Activated T-helper 1 cell treated with anti-CD3 and anti-CD28 coated beads, Interleukin-12 subunit alpha, Interleukin-12 subunit beta, Interleukin-2, Interleukin-4 antibody, amounts not matched to agents 30 ng/mL and 10 ng/mL and 1 ng/mL, durations not matched to agents 14 hours and 24 hours and 36 hours (primary cell): ENCODE measurements at places on chromosomes 16 and 17. TPM values are rescaled to one million over a fixed set of nuclear protein-coding genes. Genes with fewer than 3 reads are reported as not detected.
A peak's percentile ranks its signal among the peaks of the same experiment; 100 is the strongest.

- H3K36me3 ChIP-seq: peaks cover 23% of the 10 kb centered on the region
- peaks cover 57% of the 10 kb centered on the region for H3K4me1 ChIP-seq
- H3K27ac ChIP-seq: peak overlapping the region; percentile 100
- H3K4me3 ChIP-seq: peak overlapping the region; percentile 92
- H3K27me3 ChIP-seq: no peaks in the 10 kb centered on the region
Measured at GRCh38 chr17:42386777-42387657, 1.2 kb downstream of the STAT3 start.

DNA sequence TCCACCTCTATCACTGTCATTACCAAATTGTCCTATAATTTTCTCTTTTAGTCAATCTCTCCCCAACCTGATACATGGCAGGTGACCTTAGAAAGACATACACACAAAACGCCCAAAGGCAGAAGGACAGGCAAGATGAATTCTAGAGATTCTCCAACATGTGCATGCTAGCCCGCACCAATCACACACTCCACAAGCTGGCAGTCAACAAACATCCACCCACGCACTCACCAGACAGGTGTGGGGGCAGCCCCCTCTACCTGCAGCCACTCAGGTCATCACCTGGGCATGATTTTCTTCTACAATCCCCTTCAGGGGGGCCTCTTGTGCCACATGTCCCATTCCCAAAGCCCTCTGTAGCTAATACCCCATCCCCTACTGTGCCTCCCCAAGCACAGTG is 9.5 kb downstream of the MPP2 start:
- no peak for DNase-seq
- no peak overlapping the region for H3K4me3 ChIP-seq
- no peak overlapping the region for H3K27ac ChIP-seq
- peaks cover 21% of the 10 kb centered on the region for H3K27me3 ChIP-seq
- no peaks in the 10 kb centered on the region for H3K36me3 ChIP-seq
- peaks cover 9% of the 10 kb centered on the region for H3K4me1 ChIP-seq

ZNF385C gene
- total RNA-seq: 0.10 TPM in 1 of 2 replicates, not detected in the other

KCNH4 gene
- 1.7 and 1.9 TPM in 2 replicates for total RNA-seq

MED31 gene
- total RNA-seq: 24.3 and 28.4 TPM in 2 replicates
